ENCODE measurements at places on chromosomes 3 and 15. TPM values are rescaled to one million over a fixed set of nuclear protein-coding genes. Genes with fewer than 3 reads are reported as not detected.

- no peak for DNase-seq
Observed at GRCh38 chr3:170749765-170750477, 120.1 kb downstream of the RPL22L1 start.

The AQP9 gene
- total RNA-seq, result not detected

The YEATS2 gene
- total RNA-seq, result 17.1 TPM

- DNase-seq, result no peak
Observed at GRCh38 chr3:151267066-151267465, 11.3 kb downstream of the P2RY14 start.

- no peak for DNase-seq
Observed at GRCh38 chr15:57290187-57290586, 86.1 kb upstream of the CGNL1 start.

DNA sequence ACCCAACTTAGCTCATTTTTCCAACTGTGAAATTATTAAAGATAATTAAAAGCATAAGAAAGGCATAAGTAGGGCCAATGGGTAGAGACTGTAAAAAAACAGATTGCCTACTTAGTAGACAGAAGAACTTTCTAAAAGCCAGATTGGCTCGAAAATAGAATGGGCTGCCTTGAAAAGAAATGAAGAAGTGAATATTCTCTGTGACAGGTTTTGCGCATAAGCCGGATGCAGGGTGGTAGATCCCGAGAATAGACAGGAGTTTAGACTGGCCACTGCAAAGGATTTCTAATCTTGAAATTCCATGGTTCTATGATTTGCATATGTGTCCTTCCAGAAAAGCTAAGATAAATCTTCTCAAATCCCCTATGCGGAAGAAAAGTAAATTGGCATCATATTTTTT, 173.3 kb upstream of the ICE2 start:
- no peak for DNase-seq

The AGTR1 gene
- total RNA-seq, result not detected

GRCh38 chr3:13700889-13701288, 152.0 kb downstream of the FBLN2 start:
- no peak for DNase-seq

GRCh38 chr3:12963922-12964701, 109.1 kb downstream of the IQSEC1 start:
- no peak for DNase-seq

Data from HT-29 (cell line).